Stimulated activated CD4-positive, alpha-beta T cell treated with anti-CD3 and anti-CD28 coated beads, Interleukin-15, amount 100 ng/mL, for 1 hour (primary cell): ENCODE measurements at places on chromosomes 6 and 20.

DNA sequence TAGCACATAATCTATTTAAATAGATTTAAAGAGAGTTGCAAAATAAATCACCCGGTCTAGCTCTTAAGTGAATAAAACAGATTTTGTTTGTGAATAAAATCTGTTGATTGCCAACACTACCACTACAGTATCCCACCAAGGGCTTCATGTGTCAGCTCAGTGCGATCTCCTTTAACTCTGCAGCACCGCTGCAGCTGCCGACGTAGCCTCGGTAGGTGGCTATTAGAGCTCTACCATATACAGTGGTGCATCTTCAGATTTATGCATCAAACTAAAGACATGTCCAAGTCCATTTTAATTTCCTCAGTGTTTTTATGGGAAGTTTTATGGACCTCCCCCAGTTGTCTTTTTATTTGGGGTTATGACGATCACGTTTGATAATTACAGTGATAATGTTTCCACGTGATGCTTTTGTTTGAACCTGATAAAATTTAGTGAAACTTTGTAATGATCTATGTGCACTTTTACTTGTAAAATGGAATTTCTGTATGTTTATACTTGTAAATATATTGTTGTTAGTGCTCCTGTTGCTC lies 26.7 kb downstream of the ECI2 start:
- DNase-seq: no peak

DNA sequence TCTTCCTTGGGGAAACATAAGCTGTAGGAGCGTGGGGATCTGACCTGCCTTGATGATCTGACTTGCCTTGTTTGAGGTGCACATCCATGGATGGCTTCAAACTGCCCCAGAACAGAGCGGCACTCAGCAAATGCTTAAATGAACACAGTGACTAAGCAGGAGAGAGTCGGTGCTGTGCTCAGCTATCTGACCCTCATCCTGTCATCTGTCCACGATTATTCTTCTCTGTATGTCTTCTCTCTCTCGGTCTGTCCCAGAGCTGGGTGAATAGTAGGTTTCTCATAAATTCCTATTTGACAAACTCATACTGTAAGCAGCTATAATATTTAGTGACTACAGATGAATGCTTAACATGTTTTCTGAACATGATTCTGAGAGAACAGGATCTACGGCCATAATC lies 37.3 kb downstream of the TRAM2 start:
- DNase-seq: no peak

DNA sequence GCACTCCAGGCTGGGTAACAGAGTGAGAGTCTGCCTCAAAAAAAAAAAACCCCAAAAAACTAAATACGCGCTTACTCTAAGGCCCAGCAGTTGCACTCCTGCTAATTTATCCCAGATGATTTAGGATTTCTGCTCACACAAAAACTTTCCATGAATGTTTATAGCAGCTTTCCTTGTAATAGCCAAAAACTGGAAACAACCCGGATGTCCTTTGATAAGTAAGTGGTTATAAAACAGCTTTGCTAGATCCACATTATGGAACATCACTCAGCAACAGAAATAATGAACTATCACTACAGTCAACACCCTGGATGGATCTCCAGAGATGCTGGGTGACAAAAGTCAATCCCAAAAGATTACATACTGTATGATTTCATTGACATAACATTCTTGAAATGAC lies 220.4 kb upstream of the JARID2 start:
- no peak for DNase-seq

DNA sequence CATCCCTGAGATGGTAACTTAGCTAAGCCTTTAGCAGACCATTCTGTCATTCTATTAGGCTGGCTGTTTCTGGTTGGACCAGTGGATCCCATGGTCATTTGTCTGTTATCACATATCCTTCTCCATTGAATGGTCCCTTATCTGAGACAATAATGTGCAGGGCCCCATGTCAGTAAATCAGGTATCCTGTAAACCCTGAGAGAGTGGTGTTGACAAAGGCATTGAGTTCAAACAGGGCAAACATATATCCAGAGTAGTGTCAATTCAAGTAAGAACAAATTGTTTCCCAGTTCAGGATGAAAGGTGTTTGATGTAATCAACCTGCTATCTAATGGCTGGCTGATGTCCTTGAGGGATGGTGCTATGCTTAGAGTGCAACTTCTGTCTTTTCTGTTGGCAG lies 126.2 kb downstream of the LINC00237 start:
- DNase-seq: no peak

DNA sequence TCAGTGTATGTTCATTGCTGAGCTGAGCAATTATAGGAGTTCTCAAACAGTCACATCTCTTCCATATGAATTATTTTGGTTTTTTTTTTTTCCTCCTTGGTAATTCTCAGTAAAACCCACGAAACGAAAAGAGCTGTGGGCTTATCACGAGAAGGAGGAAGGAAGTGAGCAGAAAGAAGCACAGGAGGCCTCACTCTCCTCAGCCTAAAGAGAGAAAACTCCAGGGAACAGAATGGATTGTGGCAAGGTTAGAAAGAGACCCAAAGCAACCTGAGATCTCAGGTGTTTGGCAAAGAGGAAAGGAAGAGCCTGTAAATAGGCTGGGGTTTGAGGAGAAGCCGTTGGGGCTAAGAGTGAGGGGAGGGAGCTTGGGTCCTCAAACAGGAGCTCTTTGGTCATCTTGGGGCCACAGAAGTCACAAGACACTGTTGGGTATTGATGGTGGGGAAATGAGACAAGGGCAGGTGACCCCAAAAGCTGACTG lies 67.8 kb upstream of the CITED2 start:
- no peak for DNase-seq

- DNase-seq: no peak
These were observed 879 bp upstream of the INSM1 start for GRCh38 chr20:20366876-20367574.

- DNase-seq: no peak
These were observed 155.0 kb upstream of the SNX9 start for GRCh38 chr6:157668009-157668401.

GRCh38 chr6:23031986-23032385 lies 462.6 kb downstream of the HDGFL1 start:
- DNase-seq: no peak

GRCh38 chr6:117840541-117840983 lies 66.5 kb upstream of the SLC35F1 start:
- DNase-seq: no peak

GRCh38 chr6:168095171-168095691 lies 16.2 kb upstream of the FRMD1 start:
- no peak for DNase-seq

GRCh38 chr6:13156381-13156780 lies 172.0 kb downstream of the TBC1D7 start:
- DNase-seq: no peak

DNA sequence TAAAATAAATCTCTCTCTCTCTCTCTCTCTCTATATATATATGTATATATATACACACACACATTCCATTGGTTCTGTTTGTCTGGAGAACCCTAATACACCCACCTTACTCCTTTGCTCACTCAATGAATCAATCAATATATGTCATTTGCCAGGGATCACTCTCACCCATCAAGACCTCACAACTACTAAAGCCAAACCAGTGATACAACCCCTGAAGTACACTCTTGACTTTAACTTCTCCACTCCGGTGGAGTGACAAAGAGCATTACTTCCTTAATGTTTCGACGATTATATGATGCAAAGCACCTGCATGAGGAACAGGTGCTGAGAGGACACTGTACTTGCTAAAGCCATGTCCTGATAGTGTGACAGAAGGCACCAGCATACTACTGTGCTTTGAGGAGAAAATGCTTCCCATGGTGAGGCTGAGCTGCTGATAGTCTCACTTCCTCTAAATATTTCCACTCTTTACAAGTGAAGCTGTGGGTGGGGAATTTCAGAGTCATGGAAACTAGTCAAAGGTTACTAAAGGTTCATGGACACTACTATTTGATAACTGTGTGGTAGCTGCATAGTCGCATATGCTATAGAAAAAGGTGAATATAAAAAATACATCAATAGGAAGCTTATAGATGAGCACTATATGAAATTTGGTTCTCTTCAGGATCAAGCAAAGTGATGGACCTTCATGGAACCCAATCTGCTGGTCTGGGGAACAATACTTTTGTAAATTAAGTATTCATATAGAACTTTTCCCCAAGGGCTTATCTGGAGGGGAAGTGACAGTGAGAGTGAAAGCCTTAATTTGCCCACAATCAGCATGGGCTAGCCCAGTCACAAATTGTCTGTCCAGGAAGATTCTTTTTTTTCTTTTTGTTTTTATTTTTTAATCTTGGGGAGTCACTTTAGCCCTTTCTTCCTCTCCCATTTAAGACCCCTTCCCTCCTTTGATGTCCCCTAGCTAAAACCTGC lies 141.9 kb upstream of the NEDD9 start:
- no peak for DNase-seq

GRCh38 chr6:12277386-12277785 lies 12.8 kb upstream of the EDN1 start:
- no peak for DNase-seq

GRCh38 chr6:10510592-10511367 lies 10.4 kb upstream of the GCNT2 start:
- DNase-seq: no peak

DNA sequence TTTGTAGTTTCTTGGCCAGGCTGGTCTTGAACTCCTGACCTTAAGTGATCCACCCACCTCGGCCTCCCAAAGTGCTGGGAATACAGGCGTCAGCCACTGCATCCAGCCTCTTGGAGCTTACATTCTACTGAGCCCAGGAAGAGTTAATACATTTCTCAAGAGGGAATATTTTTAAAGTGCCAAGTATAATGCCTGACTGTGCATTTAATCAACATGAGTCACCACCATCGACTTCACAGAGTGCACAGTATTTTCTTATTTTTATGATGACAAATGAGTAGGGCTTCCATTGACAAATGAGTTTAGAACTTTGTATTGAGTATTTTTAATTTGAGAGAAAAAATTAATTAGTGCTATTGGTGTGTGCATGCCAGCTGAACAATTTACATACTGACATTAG lies 72.2 kb downstream of the SASH1 start:
- DNase-seq: no peak

- no peak for DNase-seq
These were observed 16.2 kb downstream of the L3MBTL3 start for GRCh38 chr6:130034378-130035146.

GRCh38 chr6:153099636-153100035 lies 31.4 kb downstream of the RGS17 start:
- no peak for DNase-seq

DNA sequence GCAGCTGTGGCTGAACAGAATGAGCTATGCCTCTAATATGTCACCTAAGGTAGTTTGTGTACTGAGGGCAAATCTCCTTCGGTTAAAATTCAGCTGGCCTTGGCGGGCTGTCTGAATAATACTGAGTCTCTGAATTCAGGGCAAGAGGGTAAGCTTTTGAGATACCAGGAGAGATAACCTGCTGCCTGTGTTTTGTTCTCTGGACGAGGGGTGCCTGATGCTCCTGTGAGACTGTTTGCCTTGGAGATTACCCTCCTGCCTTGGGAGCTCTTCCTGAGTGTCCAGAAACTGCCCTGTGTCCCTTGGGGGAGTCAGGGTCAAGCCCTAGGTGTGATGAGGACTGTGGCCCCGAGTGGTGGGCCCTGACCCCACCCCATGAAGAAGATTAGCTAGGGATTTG lies 282.9 kb downstream of the KIF16B start:
- DNase-seq: no peak

DNA sequence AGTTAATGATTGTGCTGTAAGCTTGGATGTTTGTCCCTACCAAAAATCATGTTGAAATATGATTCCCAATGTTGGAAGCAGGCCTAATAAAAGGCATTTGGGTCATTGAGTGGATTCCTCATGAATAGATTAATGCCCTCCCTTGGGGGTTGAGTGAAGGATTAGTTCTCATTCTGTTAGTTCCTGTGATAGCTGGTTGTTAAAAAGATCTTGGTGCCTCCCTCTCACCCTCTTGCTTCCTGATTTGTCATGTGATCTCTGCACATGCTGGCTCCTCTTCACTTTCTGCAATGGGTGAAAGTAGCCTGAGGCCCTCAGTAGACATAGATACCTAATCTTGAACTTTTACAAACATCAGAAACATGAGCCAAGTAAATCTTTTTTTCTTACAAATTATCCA lies 115.6 kb upstream of the HCRTR2 start:
- DNase-seq: no peak

DNA sequence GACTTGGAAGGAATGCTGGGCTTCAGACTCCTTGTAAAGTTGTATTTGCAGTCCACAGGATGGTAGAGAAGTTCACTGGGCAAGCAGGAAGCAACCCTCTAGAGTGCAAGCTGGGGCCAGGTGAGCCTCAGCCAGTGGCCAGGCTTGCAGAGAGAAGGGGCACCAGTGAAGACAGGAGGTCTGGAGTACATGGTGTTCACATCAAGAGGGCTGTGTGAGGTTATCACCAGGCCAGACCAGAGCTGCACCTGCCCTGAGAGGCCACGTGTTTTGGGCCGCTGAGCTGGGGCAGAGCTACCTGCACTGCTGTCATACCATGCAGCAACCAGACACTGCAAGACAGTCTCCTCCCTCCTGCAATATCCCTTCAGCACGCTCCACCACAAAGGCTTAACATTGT lies 79.0 kb downstream of the SH3BGRL2 start:
- DNase-seq: no peak

GRCh38 chr20:16028923-16029322 lies 544.3 kb downstream of the KIF16B start:
- no peak for DNase-seq

- no peak for DNase-seq
These were observed 375.2 kb upstream of the MARCKS start for GRCh38 chr6:113481910-113482309.

GRCh38 chr20:51404297-51405060 lies 138.0 kb downstream of the NFATC2 start:
- peak; percentile 61 for DNase-seq

GRCh38 chr6:28922821-28923317 lies 916 bp downstream of the TRIM27 start:
- DNase-seq: no peak

DNA sequence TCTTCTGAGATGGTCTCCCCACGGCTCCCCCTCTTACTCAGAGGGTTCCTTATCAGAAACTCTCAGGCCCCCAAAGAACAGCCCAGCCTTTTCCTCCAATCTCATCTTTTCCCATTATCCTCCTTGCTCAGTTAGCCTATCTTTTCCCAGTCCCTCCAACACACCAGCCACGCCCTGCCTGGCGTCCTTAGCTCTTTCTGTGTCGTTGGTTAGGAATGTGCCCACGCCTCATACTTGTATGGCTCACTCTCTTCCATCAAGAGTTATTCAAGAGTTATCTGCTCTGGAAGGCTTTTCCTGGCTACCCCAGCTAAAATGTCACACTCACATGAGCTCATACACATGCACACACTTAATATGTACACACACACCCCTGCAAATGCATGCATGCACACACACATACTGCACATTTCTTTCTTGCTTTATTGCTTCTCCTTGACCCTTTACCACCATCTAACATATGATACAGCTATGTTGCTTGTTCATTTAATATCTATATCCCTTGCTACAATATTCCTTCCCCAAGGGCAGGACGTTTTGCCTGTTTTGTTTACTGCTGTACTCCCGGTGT lies 37.6 kb downstream of the SLC2A10 start:
- DNase-seq: no peak
